Astrocyte (in vitro differentiated cells and primary cell): ENCODE measurements at places on chromosomes 12 and 14. TPM values are rescaled to one million over a fixed set of nuclear protein-coding genes. Genes with fewer than 3 reads are reported as not detected.
A peak's percentile ranks its signal among the peaks of the same experiment; 100 is the strongest.

The OAS2 gene
- total RNA-seq, result 94.2 and 132 TPM in 2 replicates

The CCDC197 gene
- total RNA-seq, result not detected in 2 replicates

- DNase-seq, result no peak
- no peak overlapping the region for H3K4me3 ChIP-seq
- peaks cover 4% of the 10 kb centered on the region for H3K27me3 ChIP-seq
- H3K4me1 ChIP-seq, result peaks cover 6% of the 10 kb centered on the region
Observed at GRCh38 chr14:94111276-94112095, 950 bp downstream of the IFI27 start.

GRCh38 chr12:12333407-12334366, 16.4 kb downstream of the MANSC1 start:
- H3K4me1 ChIP-seq, result peaks cover 16% of the 10 kb centered on the region
- H3K4me3 ChIP-seq, result no peak overlapping the region
- DNase-seq, result peak; percentile 98
- H3K27me3 ChIP-seq, result no peaks in the 10 kb centered on the region
- H3K36me3 ChIP-seq, result no peaks in the 10 kb centered on the region
- H3K27ac ChIP-seq, result peak overlapping the region; percentile 19

DNA sequence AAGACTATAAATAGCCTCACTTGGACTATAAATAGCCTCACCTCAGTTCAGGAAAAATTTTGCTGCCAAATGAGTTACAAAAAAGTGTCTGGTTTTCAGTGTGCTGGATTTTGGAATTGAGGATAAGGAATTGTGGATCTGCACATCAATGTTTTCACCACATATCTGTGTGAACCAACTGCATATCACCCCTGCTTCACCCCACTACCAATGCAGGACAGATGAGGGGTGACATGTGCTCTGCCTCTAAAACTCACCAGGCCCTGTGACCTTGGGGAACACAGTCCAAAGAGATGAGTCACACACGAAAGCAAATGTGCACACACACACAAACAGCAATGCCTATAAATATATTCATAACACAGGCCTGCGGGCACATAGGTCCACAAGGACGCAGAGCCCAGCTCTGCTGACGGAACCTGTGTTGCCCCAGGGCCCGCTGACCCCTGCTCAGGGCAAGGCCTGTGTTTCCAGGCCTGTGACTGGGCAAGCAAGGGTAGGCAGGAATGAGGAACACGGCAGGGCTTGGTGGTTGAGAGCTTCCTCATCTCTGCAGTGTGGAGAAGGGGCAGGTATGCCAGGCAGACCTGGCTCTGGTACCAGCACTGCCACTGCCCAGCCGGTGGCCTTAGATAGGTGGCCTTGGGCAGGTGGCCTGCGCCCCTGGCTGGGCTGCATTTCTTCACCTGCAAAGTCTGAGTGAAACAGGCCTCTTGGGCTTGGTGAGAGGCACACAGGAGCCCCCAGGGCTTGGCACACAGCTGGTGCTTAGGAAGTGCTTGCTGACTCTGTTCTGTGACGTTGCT, 82.4 kb downstream of the ARL6IP4 start:
- no peaks in the 10 kb centered on the region for H3K36me3 ChIP-seq
- H3K27me3 ChIP-seq, result no peaks in the 10 kb centered on the region
- H3K4me3 ChIP-seq, result no peak overlapping the region
- no peak overlapping the region for H3K27ac ChIP-seq

- peak overlapping the region; percentile 78 for H3K4me3 ChIP-seq
- peaks cover 44% of the 10 kb centered on the region for H3K4me1 ChIP-seq
- peaks cover 13% of the 10 kb centered on the region for H3K36me3 ChIP-seq
Observed at GRCh38 chr12:57522887-57523705, 472 bp downstream of the MBD6 start.

- H3K4me1 ChIP-seq, result no peaks in the 10 kb centered on the region
- no peak for DNase-seq
- no peak overlapping the region for H3K27ac ChIP-seq
- peaks cover 13% of the 10 kb centered on the region for H3K27me3 ChIP-seq
- no peak overlapping the region for H3K4me3 ChIP-seq
Observed at GRCh38 chr12:52382854-52383253, 2.6 kb downstream of the KRT84 start.

DNA sequence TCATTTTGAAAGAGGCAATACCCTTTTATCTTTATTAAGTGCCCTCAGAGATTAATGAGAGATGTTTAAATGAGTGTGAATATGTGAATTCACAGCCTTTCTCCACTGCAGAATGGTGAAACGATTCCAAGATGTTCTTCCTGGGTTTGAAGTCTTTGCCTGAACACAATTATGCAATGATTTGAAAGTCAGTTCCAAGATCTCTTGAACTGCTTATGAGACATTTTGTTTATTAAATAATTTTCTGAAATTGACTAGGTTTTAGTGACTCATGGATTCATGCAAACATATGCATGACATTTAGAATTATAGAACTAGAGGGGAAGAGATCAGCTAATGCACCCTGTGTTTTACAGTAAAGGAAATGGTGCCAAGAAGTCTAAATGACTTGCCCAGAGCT, 118.1 kb upstream of the SLC38A2 start:
- peaks cover 32% of the 10 kb centered on the region for H3K4me1 ChIP-seq
- no peaks in the 10 kb centered on the region for H3K27me3 ChIP-seq
- no peak overlapping the region for H3K27ac ChIP-seq
- DNase-seq, result no peak
- no peaks in the 10 kb centered on the region for H3K36me3 ChIP-seq
- H3K4me3 ChIP-seq, result no peak overlapping the region

DNA sequence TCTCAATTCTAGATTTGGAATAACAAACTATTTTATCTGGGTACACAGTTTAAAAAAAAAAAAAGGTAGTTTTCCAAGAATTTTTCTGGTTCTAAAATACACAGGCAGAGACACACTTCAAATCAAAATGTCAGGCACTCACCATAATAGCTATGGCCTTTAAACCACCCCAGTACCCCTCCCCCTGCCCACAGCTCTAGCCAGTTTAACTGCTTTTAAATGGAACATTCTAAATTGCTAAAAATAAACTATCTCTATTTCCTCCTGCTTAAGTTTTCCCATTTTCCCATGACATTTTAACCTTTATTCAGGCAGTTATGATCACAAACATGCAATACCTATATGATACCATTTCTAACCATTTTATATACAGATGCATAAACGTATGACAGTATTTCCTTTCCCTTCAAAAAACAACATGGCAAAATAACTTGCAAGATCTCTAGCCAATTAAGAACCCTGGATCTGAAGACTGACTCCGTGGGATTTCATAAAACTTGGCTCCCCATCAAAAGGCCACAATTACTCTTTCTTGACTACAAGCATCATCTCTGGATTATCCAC, 46.3 kb downstream of the PPP2R5E start:
- H3K27me3 ChIP-seq, result no peaks in the 10 kb centered on the region
- no peak overlapping the region for H3K4me3 ChIP-seq
- no peaks in the 10 kb centered on the region for H3K36me3 ChIP-seq

- H3K36me3 ChIP-seq, result no peaks in the 10 kb centered on the region
- peak overlapping the region; percentile 97 for H3K27ac ChIP-seq
- peaks cover 30% of the 10 kb centered on the region for H3K4me1 ChIP-seq
- no peak for DNase-seq
- no peaks in the 10 kb centered on the region for H3K27me3 ChIP-seq
- H3K4me3 ChIP-seq, result peak overlapping the region; percentile 61
Observed at GRCh38 chr14:73760598-73761586, 46.7 kb upstream of the PNMA1 start.

DNA sequence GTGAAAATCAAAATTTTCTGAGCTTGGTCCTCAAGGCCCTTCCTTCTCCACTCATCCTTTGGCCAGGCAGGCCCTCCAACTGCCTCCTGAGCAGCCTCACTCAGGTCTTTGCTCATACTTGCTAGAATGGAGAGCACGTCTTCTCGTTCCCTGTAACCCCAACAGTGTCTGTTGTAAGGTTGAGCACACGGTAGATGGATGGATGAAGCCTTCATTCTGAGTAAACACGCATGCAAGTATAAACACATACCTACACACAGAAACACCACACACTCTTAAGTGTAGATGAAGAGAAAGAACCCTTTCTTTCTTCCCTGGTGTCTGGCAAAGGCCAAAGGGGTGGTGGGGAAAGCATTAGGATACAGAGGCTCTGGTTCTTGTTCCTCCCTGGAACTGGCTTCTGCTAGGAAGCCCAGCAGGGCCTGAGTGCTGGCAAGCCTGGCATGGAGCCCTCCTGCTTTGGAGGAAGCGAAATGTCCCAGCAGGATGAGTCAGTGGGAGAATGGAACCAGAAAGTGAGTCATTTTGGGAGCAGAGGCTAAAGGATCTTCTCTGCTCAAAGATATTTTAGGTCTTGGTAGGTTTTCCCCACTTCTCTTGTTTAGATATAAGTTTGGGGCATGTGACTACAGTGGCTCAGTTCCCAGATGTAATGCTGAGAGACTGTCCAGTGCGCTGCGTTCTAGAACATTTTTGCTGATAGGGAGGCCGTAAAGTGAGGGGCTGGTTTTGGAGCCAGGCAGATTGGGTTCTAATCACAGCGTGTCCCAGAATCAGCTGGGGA, 127.4 kb downstream of the CACNA1C start:
- no peaks in the 10 kb centered on the region for H3K36me3 ChIP-seq
- peak overlapping the region; percentile 14 for H3K27ac ChIP-seq
- peak; percentile 95 for DNase-seq
- H3K4me1 ChIP-seq, result peaks cover 22% of the 10 kb centered on the region

- H3K4me1 ChIP-seq, result peaks cover 9% of the 10 kb centered on the region
- DNase-seq, result no peak
- no peaks in the 10 kb centered on the region for H3K36me3 ChIP-seq
- H3K4me3 ChIP-seq, result peak overlapping the region; percentile 99
Observed at GRCh38 chr12:95216711-95217376, 423 bp downstream of the FGD6 start.

DNA sequence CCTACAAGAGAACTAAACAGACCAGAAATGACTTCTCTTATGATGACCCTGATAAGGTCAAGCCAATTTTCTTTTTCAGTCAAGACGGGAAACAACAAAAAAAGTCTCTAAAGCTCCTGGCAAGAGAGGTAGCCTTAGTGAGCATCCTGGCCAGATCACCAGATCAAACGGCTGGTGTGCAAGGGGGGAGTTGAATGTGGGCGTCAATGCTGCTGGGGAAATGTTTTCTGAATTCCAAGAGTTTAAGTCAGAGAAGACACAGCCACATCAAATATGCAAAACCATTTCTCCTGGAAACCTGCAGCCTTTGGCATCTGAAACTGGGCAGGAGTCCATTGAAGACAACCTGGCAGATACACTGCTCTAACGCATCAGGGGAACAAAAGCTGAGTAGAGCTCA, 16.0 kb upstream of the SELPLG start:
- H3K4me3 ChIP-seq, result no peak overlapping the region
- H3K27ac ChIP-seq, result peak overlapping the region; percentile 89
- no peaks in the 10 kb centered on the region for H3K27me3 ChIP-seq
- DNase-seq, result peak; percentile 97
- peaks cover 36% of the 10 kb centered on the region for H3K4me1 ChIP-seq

DNA sequence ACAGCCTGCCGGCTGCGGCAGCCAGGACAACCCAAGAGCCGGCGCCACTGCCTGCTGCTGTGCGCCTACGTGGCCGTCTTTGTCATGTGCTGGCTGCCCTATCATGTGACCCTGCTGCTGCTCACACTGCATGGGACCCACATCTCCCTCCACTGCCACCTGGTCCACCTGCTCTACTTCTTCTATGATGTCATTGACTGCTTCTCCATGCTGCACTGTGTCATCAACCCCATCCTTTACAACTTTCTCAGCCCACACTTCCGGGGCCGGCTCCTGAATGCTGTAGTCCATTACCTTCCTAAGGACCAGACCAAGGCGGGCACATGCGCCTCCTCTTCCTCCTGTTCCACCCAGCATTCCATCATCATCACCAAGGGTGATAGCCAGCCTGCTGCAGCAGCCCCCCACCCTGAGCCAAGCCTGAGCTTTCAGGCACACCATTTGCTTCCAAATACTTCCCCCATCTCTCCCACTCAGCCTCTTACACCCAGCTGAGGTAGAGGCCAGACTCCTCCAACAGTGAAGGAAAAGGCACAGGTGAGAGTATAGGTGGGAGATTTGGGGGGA, 10.3 kb downstream of the ZBTB39 start:
- H3K36me3 ChIP-seq, result peaks cover 4% of the 10 kb centered on the region
- no peak overlapping the region for H3K4me3 ChIP-seq
- no peaks in the 10 kb centered on the region for H3K4me1 ChIP-seq
- no peaks in the 10 kb centered on the region for H3K27me3 ChIP-seq

- DNase-seq, result no peak
- no peak overlapping the region for H3K4me3 ChIP-seq
- no peak overlapping the region for H3K27ac ChIP-seq
- no peaks in the 10 kb centered on the region for H3K27me3 ChIP-seq
- no peaks in the 10 kb centered on the region for H3K4me1 ChIP-seq
Observed at GRCh38 chr14:23105348-23105824, 597 bp upstream of the CIROP start.

DNA sequence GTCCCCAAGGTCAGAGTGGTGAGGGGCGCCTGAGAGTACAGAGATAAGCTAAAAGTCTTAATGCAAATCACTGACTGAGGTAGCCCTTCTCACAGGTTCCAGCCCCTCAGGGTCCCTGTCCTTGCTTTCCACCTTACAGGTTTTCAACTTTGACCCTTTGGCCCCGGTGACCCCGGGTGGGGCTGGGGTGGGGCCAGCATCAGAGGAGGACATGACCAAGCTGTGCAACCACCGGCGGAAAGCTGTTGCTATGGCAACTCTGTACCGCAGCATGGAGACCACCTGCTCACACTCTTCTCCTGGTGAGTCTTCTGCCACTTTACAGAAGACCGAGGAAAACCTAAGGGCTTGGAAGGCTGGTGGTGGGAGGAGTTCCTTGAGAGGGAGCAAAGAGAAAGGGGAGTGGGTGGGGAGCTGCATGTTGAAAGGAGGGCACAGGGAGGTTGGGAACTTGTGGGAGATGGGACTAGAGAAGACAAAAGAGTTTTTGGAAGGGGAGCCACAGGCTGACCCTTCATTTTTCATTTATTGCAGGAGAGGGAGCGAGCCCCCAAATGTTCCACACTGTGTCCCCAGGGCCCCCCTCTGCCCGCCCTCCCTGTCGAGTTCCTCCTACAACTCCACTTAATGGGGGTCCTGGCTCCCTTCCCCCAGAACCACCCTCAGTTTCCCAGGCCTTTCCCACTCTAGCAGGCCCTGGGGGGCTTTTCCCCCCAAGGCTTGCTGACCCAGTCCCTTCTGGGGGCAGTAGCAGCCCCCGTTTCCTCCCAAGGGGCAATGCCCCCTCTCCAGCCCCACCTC, 2.4 kb downstream of the MBD6 start:
- peaks cover 33% of the 10 kb centered on the region for H3K4me1 ChIP-seq
- H3K36me3 ChIP-seq, result peaks cover 23% of the 10 kb centered on the region
- no peak for DNase-seq
- no peak overlapping the region for H3K4me3 ChIP-seq
- no peaks in the 10 kb centered on the region for H3K27me3 ChIP-seq

GRCh38 chr14:101248840-101249675, 312.2 kb upstream of the DIO3 start:
- no peak overlapping the region for H3K27ac ChIP-seq
- no peaks in the 10 kb centered on the region for H3K4me1 ChIP-seq
- DNase-seq, result no peak

GRCh38 chr14:51846631-51847488, 13.6 kb upstream of the GNG2 start:
- peaks cover 9% of the 10 kb centered on the region for H3K4me1 ChIP-seq
- no peak overlapping the region for H3K4me3 ChIP-seq
- DNase-seq, result peak; percentile 42
- no peaks in the 10 kb centered on the region for H3K36me3 ChIP-seq
- no peak overlapping the region for H3K27ac ChIP-seq
